Hypothalamus (tissue), 51 donors: ENCODE measurements at places on chromosomes 11 and 22.

DNA sequence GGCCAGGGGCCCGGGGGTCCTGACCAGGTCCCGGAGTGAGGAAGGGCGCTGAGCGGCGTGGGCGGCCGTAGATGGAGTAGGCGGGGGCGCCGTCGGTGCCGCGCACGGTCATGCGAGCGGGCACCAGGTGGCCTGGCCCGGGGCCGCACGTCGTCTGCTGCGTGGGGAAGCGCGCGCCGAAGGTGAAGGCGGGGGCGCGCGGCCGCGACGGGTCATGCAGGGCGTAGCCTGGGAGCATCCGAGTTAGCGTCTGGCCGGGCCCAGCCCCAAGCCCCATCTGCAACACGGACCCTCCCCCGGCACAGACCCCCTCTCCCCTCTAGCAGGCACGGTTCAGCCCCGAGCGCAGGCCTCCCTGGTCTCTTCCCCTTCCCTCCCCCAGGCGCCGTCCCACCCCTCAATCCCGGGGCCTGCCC lies 1.7 kb upstream of the TYMP start:
- DNase-seq: no peak

GRCh38 chr11:71428861-71429435 lies 19.2 kb downstream of the DHCR7 start:
- DNase-seq: no peak

- DNase-seq: no peak
Observed at GRCh38 chr11:95702526-95702925, 87.1 kb downstream of the FAM76B start.

DNA sequence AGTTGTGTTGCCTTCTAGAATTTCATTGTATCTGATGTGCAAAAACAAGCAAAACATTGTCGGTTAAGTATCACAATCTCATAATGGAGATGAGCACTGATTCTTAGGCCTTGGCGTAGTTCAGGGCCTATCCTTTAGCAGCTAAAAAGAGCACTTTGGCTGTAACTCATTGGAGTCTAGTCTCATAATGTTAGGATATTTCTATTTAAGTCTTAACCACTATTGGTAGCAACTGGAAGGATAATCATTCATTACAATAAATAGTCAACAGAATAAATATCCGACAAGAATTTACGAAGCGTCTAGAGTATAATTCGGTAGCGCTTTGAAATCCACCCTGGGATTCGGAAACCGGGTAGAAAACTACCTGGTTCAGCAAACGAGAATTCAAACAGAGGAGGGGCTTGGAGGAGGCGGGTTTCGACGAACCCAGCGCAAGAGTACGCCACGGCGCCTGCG lies 461 bp upstream of the EED start:
- DNase-seq: no peak

GRCh38 chr11:36116161-36116560 lies 172.3 kb downstream of the LDLRAD3 start:
- DNase-seq: no peak

GRCh38 chr11:96203567-96204365 lies 139.2 kb downstream of the MAML2 start:
- DNase-seq: no peak

DNA sequence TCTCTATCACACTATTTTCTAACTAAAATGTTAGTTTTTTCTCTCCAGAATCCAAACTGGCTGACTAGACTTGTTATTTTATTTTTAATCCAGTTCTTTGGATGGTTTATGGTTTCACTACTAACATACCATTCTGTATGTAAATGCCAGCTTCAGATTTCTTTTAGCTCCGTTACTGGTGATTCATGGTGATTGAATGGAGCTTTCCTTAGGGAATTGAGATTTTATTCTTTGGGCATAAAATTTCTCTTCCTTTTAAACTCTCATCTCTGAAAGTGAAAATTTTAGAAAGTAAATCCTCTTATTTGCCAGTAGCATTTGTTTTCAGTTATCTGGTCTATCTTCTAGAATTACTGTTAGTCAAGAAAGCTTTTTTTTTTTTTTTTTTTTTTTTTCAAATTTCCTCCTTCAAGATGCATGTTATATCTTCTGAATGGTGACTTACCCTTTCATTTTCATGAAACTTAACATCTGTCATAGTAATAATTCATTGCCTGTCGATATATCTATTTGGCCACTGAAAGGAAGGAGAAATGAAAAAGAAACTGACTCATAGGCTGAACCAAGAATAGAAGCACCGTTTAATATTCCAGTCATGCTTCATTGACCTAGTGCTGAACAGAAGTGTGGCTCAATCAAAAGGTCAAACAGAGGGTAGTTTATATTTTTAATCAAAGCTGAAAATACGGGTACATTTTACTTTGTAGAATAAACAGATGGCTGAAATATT lies 6.4 kb downstream of the ENDOD1 start:
- DNase-seq: no peak

DNA sequence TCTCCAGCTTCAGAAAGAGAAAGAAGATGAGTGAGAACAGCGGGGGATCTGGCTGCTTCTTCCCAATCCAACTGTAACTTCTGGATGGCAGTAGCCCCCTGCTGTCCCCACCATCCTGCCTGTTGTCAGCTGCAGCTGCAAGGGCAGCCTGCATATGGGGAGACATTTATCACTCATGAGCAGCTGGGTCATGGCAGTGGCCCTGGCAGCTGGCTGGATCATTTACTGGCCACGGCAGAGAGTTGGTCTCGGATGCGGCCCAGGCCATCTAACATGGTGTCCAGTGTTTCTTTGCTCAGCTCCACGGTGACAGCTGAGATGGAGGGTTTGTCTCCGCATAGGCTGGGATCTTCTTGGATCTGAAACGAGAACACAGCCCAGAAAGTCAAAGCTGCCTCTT lies 14.8 kb downstream of the COMMD9 start:
- no peak for DNase-seq

DNA sequence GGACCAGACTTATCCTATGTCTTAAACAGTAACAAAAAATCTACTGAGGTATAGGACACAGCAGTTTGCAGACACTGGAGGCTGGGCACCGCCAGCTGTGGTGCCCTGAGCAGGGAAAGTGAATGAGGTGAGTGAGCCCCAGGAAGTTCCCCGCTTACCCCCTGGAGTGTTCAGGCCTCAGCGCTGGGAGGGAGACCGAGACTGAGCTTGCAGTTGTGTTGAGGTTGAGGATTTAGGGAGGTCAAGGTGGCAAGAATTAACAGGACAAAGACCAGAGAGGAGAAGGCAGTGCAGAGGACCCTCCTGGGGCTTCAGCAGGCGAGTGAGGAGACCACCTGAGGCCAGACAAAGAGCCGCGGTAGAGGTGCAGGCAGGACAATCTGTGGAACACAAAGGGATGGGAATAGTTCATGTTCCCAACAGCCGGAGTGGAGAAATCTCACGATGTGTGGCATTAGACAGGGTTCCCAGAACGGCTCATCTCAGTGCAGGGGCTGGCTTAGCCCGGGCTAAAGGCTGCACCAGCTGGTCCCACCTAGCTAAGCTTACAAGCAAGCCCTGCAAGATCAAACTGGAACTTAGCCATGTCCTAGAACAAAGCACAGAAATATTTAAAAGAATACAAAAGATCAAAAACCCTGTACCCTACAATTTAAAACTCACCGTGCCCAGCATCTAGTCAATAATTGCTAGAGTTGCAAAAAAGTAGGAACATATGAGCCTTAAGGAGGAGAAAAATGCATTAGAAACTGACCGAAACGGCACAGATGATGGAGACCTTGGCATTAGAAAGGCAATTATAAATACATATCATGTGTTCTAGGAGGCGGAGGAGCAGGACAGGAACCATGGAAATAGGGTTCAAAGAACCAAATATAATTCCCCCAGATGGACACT lies 47.4 kb upstream of the PITPNB start:
- no peak for DNase-seq

DNA sequence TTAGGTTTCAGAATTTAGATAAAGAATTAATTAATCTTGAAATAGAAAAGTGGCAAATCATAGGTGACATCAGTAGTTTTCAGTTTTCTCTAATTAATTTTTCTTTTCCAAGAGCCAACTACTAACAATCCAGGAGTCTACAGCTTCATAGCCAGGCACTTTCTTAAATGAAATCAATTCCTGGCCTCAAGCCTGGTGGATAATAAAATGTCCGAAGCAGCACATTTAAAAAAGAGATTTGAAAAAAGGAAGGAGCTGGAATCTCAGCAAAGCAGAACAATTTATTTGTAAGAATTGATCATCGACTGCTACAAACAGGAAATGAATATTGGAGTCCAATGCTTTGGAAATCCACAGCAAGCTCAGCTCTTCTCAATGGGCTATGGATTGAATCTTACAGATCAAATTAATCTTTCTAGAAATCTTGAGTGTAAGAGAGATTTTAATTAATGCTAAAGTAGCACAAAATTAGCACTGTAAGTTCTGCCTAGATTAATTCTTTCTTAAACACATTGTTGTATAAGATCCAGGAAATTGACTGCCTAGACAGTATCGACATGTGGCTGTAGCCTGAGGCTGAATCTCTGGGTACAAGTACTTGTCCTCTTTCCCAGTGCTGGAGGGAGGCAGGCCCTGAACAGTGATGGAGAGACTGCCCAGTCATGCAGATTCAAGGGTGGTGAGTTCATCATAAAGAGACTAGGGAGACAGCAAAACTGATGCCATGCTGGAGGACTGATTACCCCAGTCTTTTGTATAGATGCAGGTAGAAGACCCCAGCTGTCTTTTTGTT lies 167.8 kb upstream of the POU2AF2 start:
- DNase-seq: no peak

DNA sequence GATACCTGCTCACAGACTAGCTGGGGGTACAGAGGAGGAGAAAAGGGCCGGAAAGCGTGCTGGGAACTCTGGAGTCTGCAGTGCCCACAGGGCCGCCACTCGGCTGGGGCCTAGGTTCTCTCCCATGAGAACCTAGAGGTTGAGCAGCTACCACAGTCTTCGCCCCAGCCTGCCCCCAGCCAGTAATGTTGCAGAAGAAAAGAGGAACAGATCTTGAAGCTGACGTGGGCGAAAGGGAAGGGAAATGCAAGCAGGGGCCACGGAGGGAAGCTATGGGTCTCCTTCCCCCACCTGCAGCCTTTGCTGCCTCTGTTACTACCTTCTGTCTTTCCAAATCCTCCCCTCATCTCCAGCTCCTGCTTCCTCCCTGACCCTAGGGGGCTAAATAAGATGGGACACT lies 28.8 kb upstream of the P2RY2 start:
- no peak for DNase-seq

GRCh38 chr11:32438866-32439489 lies 3.6 kb upstream of the WT1 start:
- DNase-seq: no peak

DNA sequence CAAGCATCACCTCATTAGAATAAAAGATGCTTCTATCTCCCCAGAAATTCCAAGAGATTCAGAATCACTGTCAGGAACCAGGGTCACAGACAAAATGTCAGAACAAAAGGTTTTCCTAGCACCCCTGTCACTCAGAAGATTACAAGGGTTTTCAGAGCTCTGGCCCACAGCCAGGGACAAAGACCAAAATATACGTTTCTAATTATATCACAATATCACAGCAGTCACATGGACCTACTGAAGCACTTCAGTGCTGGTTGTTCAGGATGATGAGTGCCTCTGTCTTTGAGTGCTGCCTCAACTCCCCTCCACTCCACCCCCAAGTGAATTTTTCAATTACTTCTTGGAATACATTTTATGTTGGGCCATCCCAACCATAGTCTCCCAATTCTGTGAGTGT lies 21.9 kb upstream of the RTL6 start:
- no peak for DNase-seq

DNA sequence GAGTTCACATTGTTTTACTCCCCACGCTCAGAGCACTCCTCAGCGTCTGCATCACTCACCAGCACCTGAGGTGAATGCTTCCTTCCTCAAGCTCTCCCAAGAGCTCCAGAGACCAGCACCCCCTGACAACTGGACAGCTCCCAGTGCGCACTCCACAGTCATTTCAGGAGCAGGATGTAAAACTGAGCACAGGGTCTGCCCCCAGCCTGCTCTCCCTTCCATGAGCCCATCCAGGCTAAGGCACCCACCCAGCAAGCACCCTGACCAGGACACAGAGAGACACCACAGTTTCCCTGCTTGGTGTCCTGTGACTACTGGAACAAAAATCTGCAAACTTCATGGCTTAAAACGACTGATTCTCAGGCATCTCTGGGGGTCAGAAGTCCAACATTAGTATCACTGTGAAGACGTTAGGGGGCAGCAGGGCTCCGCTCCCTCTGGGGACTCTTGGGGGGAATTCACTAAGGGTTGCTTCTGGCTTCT lies 3.3 kb downstream of the SCGB1D2 start:
- DNase-seq: no peak

DNA sequence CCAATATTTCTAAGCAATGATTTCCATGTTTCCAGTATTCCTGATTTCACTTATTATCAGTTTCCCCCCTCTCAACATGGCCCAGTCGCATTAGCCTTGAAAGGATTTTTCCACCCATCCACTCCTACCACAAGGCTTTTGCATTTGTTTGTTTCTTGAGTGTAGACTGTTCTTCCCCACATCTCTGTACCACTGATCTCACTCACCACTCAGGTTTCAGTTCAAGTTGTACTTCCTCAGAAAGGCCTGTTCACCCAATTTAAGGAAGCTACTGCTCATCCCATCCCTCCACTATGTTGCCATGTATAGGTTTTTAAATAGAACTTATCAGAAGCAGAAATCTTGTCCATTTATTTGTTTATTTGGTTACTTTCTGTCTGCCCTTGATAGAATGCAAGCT lies 472.3 kb downstream of the FAM181B start:
- DNase-seq: no peak

DNA sequence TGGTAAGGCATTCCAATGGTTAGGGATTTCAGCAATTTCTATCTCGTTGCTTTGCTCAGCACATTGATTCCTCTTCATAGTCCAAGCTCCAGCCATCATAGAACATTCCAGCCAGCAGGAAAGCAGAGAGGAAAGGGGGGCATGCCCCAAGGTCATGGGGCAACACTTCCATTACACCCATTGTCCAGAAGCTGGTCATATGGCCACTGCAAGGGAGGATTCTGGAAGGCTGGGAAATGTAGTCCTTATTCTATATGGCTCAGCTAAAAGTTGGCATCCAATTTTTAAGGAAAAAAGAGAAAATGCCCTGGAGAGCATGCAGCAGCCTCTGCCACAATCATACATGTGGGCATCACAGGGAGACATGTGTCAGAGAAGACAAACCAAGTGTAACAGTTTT lies 47.1 kb upstream of the RCN1 start:
- no peak for DNase-seq

- DNase-seq: no peak
Observed at GRCh38 chr22:41226723-41227655, 13.7 kb downstream of the CHADL start.

- DNase-seq: no peak
Observed at GRCh38 chr11:121340032-121340580, 47.5 kb downstream of the SC5D start.

- DNase-seq: no peak
Observed at GRCh38 chr22:28478564-28478963, 201.1 kb downstream of the TTC28 start.

DNA sequence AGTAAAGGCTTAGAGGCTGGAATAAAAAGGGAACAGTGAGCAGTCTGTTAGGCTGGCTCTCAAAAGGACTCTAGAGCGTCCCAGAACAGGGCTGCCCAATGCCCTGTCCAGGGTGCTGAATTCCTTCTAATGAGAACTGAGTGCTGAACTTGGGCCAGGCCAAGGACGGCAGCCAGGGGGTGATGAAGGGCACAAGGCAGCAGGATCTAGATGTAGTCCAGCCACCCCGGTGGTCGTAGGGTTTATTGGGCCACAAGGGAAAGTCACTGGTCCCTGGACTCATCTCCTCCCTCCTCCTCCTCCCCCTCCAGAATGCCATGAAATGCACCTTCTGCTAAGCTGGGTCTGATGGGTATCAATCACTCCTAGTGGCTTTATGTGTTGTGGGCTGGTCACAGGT lies 19.2 kb downstream of the NPTXR start:
- no peak for DNase-seq
